ENCODE measurements at places on chromosomes 1 and 21.
A peak's percentile ranks its signal among the peaks of the same experiment; 100 is the strongest.

GRCh38 chr1:226983247-226983991 lies 43.3 kb downstream of the COQ8A start:
- no peak for DNase-seq

- DNase-seq, result no peak
Observed at GRCh38 chr1:183121609-183122008, 64.5 kb upstream of the LAMC2 start.

DNA sequence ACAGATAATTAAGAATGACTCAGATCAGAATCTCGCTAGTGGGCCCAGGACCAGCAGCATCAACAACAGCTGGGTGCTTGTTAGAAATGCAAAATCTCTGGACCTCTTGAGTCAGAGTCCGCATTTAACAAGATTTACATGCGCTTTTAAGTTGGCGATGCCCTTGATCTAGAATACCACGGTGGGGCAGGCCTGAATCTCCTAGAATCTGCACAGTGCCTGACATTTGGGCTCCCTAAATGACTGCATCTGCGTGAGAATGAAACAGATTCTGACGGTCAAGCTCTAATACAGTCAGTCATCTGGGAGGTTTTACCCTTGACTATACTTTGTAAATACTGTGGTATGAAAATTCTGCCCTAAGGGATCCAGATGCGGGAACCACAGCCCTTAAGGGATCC lies 17.2 kb upstream of the RAB29 start:
- DNase-seq, result no peak

GRCh38 chr1:77282187-77282865 lies 507 bp downstream of the AK5 start:
- no peak for DNase-seq

GRCh38 chr1:207029701-207030521 lies 2.6 kb downstream of the C1orf116 start:
- DNase-seq, result peak; percentile 64

GRCh38 chr21:41370840-41371684 lies 9.2 kb downstream of the MX2 start:
- DNase-seq, result no peak

GRCh38 chr1:9700340-9700739 lies 48.8 kb downstream of the PIK3CD start:
- no peak for DNase-seq

DNA sequence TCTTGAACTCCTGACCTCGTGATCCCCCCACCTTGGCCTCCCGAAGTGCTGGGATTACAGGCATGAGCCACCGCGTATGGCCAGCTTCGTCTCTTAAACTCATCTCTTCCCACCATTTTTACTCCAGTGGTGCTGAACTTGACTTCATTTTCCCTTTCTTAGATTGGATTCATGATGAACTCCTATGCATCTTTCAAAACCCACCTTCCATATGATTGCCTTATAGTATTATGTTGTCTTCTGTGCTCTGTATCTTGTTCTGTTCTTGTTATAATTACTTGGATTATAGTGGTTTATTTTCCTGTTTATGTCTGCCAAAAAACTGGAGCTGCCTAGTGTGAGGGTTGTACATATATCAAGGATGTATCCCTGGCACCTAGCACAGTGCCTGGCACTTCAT lies 110.8 kb upstream of the GADD45A start:
- no peak for DNase-seq

GRCh38 chr1:191662746-191663145 lies 495.5 kb upstream of the RGS18 start:
- no peak for DNase-seq

DNA sequence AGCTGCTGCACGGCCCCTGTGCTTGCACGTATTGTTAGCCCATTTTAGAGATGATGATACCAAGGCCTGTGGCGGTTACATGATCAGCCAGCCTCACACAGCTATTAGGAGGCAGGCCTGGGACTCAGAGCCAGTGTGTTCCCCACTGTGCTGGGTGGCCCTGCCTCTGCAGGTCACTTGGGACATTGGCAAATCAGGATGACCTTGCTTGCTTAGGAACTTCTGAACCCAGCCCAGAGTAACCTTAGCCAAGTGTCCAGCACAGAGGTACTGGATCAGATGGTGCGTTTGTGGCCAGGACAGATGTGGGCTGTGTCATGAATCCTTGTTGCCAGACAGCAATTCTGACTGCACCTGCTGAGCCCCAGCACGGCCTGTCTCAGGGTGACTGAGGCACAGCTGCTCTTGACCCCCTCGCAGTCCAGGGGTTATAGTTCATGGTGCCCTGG lies 28.1 kb downstream of the LDLRAP1 start:
- no peak for DNase-seq

- no peak for DNase-seq
Observed at GRCh38 chr1:161242313-161242712, 4.3 kb upstream of the NR1I3 start.

GRCh38 chr1:228768355-228769000 lies 33.2 kb downstream of the RHOU start:
- DNase-seq, result no peak

GRCh38 chr1:18110598-18110939 lies 3.0 kb downstream of the IGSF21 start:
- DNase-seq, result no peak

DNA sequence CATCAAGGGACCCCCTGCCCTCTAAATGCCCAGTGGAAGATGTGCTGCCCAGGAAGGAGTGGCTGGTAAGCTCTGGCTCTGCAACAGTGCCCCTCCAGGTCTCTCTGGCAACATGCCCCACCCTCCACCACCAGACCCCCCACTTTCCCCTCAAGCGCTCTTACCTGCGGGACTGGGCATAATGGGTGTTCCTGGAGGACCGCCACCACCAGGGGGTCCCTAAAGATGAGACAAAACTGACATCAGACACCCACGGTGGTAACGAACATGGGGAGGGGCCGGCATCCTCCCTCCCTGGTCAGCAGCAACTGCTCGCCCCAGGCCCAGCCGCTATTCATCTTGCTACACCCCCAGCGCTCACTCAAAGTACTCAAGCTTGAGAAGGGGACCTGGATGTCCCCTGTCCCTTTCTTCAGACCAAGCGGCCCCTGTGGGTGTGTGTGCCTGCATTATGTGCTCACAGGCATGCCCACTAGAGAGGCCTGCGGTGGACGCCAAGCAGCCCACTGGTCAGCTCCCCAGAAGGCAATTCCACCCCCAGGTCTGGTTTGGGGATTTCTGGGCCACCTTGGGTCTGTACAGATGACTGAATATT lies 40.9 kb downstream of the MRPL37 start:
- DNase-seq, result no peak

- DNase-seq, result no peak
Observed at GRCh38 chr1:155961937-155962336, 16.4 kb downstream of the ARHGEF2 start.

DNA sequence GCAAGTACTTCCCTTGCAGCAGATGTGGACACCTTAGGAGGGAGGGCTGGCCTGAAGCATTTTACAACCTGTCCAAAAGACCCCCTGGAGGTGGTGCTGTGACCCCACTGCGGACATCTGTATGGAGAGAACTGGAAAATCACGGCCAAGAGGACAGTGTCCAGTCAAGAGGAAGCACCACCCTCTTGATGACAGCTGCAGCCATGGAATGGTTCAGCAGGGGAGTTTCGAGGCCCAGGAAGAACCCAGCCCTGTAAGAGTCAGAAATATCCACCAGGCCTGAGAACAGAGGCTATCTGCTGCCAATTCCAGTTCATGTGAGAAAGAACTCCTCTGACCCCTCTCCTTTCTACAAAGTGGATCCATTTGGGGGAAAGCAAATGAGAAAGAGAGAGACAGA lies 126.8 kb downstream of the PLXNA2 start:
- DNase-seq, result no peak

DNA sequence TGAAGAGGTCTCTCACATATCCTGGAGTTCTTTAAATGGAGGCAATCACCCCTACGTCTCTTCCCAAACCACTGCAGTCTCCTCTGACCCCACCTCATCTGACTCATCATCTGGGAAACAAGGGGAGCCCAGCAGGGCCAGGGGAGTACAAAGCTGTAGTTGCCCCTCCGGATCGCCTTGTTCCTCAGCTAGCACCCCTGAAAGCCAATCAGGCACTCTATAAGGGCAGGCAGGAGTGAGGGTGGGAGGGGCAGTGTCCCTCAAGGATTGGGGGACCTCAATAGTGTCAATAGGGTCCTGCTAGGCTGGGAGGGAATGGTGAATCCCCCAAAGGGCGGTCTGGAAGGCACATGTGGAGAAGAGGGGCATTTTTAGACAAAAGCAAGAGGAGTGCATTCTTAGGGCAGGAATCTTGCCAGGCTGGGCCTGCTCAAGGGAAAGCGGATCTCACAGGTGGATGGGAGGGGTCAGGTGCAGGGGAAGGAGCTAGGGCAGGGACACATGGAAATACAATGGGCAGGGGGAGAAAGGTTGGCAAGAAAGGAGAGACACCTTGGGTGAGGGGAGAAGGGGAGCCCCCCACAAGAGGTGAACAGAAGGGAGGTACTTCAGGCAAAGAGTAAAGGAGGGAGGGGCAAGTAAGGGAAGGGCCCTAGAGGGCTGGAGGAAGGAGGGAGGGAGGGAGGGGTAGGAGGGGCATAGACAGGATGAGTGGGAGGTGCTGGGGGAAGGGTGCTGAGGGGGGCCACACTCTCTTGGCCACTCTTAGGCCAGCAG lies 5.8 kb downstream of the SHISA4 start:
- no peak for DNase-seq

Measured in NCI-H2081 treated with DMSO at 0.1 percent for 48 hours (cell line).